NCI-H1930 (cell line): ENCODE measurements at places on chromosomes 16 and 17.

DNA sequence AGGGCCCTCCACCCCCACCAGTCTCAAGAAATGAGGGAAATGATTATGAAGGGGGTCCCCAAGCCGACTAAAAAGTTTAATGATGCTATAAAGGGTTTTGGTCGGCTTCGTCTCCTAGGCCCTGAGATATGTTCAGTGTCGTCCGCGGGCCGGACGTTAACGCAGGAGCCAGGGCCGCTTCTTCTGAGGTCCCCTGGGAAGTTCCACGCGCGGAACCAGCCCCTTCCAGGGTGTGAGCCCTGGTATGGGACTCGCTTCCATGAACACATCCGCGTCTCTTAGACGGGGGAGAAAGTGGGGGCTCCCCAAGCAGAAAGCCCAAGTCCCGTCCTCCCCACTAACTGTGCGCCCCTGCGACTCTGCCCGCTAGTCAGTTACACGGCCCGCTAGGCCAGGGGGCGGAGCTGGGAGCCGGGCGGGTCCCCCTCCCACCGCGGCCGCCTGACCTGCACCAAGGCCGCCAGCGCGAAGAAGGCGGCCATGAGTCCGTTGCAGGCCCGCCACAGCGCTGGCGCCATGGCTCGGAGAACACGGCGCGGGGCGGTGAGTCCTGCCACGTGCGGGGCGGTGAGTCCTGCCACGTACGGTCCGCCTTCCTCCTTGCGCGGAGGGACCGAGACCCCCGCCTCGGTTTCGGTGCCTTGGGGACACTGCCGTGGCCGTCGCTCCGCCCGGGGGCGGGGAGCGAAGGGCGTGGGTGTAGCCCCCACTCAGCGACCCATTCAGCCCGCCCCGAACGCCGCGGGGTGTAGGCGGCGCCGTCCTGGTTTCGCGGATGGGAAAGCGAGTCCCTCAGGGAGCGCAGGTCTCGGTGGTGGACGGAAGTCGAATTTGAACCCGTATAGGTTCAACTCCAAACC, at the start of gene TMEM220:
TMEM220 (minus strand) TSS at position 690 of the 860 bp plus-strand sequence; CDS start at position 518, 172 bp downstream.
- peak; percentile 46 for DNase-seq

GRCh38 chr16:66937725-66938337, 2.5 kb downstream of the CES2 start:
- no peak for DNase-seq

DNA sequence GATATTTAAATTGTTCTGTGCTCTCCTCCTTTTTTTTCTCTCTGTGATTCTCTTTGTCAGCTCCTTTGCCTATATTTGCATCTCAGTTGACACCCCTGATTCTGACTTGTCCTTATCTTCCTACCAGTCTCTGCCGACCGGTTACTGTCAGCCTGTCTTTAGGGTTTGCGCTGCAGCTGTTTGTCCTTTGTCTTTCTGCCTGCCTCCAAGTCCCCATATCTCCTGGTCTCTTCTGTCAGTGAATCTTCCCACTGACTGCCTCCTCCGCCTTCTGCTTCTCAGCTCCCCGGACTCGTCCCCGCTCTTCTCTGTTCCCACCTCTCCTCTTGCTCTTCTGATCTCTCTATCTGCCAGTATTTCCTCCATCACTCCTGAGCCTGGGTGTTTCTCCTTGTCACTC, 5.2 kb downstream of the TLCD2 start:
- DNase-seq = no peak

GRCh38 chr16:56711862-56712261, 18.1 kb upstream of the NUP93 start:
- DNase-seq = no peak

DNA sequence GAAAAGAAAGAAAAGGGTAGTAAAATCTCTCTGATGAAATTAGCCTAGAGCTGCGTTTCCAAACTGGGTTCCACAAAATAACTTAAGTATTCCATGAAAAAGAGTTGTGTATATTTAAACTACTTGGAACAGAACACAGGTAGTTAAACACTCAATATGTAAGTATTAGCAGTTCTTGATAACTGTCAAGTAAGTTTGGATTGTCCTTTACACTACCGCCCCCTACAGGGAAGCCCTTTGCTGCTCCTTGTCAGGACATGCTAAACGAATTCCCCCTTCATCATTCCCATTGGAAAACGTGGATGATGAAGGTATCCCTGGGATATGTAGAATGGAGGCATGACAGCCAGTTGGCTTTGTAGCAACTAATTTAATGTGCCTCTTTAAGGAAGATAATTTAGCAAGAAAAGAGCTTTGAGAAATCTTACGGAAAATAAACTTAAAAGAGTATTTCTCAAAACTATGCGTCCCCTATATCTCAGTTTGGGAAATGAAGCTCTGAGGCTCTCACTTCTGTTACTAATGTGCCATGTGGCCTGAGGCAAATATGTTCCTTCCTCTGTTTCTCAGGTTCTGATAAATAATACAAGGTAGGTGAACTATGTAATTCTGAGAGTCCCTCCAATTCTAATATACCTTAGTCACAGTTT, 18.8 kb downstream of the NCBP3 start:
- DNase-seq = peak; percentile 39

DNA sequence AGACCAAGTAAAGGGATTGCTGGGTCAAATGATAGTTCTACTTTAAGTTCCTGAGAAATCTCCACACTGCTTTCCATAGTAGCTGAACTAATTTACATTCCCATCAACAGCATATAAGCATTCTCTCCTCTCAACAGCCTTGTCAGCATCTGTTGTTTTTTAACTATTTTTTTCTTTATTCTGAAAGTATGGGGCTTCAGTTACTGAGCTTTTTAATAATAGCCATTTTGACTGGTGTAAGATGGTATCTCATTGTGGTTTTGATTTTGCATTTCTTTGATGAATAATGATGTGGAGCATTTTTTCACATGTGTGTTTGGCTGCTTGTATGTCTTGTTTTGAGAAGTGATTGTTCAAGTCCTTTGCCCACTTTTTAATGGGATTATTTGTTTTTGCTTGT, 2.5 kb downstream of the KRTAP2-2 start:
- no peak for DNase-seq

- DNase-seq = no peak
Measured at GRCh38 chr16:19223235-19224170, 55.5 kb downstream of the SYT17 start.

- no peak for DNase-seq
Measured at GRCh38 chr16:12440228-12440530, 363.5 kb downstream of the CPPED1 start.

- DNase-seq = no peak
Measured at GRCh38 chr16:2470603-2471015, 488 bp upstream of the NTN3 start.

DNA sequence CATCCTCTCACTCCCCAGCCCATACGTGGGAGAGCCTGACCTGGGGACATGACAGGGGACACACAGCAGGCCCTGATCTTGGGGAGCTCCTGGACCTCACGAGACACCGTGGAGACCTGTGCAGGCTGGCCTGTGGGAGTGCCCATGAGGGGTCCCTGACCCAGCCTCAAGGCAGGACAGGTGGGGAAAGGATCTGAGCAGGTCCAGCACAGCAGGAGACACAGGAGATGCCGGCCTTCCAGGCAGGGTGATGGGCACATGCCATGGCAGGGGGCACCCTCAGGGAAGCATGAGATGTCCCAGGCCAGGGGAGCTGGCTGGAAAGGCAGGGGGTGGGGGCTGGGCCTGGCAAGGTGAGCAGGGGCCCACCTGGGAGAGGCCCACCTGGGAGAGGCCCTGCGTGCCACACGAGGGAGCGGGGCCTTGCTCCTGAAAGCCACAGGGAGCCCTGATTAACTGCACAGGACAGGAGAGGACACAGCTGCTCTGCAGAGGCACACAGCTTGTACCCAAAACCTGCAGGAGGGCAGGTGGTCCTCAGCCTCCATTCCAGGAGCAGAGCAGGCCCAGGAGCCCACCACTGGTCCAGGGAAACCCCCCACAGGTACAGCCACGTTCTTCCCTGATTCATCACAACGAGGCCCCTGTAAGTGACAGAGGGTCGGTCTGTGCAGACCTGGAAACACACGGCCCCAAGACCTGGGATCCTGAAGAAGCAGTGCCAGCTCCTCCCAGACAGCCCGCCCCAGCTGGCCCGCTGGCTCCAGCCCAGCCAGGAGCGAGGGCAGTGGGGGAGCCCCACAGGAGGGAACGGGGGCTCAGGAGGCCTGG, 26.6 kb upstream of the KRT17 start:
- DNase-seq = no peak

GRCh38 chr16:67181346-67181745, 2.4 kb downstream of the MATCAP1 start:
- DNase-seq = no peak

DNA sequence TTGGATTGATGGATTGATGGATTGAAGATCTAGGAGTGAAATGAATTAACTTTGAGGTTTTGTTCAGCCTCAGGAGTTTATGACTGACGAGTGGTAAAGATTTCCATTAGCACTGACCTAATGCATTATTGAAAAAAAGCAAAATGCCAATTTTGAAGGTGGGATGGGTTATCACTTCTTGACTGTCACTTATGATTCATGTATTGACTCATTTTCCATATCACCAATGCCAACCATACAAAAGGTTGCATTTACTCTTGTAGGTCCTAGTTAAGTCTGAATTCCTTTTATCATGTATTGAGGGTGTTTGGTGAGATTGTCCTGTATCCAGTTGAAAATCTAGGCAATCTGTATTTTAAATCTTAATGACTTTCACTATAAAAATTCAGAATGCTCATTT, 57.6 kb downstream of the KNOP1 start:
- DNase-seq = no peak

DNA sequence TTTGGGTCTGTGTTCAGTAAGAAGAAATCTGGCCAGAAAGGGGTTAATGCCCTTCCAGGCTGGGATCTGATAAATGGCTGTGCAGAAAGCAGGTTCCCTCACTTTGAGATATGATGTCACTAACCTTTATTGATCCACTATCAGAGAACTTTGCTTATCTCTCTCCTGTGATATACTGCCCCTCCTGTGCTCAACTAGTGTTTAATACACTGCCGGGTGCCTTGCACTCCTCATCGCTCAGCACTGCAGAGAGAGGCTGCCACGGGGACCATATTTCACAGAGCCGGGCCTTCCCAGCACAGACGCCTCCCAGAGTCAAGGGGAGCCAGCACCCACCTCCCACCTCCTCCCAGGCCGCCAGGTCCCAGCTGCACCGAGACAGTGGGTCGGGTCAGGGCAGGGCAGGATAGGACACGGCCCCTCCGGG, 20.2 kb downstream of the ZFHX3 start:
- DNase-seq = no peak

DNA sequence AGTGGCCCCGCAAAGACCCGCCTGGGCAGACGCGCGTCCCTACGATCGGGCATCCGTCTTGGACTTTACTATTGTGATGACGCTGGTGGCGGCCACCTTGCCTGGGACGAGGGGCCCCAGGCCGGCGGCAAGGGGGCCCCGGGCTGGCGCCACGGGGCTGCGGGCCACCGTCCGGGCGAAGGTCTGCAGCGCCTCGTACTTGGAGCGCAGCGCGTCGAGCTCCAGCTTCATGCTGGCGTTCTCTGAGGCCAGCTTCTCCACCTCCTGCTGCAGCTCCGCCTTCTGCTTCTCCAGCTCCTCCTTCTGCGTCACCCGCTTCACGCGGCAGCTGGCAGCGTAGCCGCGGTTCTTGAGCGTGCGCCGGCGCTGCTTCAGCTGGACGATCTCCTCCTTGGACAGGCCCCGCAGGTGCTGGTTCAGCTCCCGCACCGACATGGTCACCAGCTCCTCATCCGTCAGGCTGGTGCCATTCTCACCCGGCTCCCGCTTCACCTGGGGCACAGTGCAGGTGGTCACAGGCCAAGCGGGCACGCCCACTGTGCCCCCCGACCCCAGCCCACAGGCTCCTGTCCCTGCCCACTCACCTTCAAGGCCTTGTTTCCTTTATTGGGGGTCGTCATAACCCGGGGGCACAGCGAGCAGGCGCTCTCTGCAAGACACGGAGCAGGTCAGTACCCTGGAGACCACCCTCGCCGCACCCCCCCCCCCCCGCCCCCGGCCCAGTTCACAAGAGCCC, 4.8 kb upstream of the SIRT7 start:
- DNase-seq = no peak
